ENCODE measurements at places on chromosomes 12 and 14.

DNA sequence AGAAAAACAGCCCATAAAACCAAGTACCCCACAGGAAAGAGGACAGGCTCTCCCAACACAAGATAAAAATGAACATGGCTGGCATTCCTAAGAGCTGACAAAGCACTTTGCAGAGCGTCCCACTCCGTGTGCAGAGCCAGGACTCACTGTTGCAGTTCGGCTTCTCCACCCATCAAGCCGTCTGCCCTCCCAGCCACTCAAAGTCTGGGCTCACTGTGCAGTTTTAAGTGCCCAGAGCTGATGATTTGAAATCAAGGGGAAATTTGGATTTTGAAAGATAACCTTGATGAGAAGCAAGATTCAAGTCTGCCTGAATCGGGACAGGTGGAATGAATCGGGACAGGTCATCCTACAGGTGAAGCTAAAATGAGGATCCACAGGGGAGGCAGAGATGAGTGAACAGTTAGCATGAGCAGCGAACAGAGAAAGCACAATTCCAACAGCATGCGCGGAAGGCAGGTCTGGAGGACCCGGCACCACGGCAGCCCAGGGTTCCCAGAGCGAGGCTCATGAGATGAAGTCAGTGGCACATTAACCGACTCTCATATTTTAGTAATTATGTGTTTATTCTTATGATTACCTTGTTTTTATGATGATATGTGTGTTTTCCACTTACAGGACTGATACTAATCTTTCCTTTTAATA is 39.8 kb upstream of the GPR68 start:
- DNase-seq = no peak

- no peak for DNase-seq
Observed at GRCh38 chr12:75455839-75456238, 24.7 kb upstream of the GLIPR1 start.

GRCh38 chr12:49979791-49980190 is 7.0 kb downstream of the AQP6 start:
- no peak for DNase-seq

DNA sequence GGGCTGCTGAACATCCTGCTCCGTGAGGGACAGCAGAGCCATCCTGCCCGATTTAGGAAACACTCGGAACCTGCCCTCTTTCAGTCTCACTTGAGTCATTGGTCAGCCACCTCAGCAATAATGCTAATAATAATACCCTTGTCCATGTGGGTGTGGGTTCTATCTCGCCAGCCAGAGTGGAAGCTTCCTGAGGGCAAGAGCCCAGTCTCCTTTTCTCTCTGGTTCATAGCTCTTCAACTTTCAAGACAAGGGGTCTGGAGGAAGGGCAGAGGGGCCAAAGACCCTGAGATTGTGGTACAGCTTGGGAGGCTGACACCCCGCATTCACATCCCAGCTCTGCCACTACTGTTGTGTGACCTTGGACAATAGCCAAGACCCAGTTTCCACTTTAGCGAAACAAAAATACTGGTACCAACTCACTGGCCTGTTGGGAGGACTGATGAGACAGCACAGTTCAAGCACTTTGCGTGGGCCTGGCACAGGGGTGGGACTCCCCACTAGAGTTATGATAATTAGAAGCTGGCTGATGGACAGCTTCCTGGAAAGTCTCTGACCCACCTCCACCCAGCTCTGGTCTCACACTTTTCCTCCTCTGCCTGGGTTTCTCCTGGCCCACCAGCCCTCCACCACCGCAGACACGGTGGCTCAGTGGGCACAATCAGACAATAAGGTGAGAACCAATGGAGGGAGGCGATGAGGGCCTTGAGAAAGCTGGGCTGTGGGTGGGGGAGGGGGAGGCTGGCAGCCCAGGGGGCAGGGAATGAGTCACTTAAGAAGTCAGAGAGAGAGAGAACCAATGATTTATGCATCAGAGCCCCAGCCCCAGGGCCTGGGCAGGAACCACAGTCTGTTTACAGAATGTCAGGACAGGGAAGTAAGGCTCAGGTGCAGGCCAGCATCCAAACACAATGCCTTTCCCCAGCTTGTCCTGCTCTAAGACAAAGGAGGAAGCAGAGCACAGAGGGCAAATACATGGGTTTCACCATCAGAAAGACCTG is 9.6 kb downstream of the FAIM2 start:
- DNase-seq = no peak

DNA sequence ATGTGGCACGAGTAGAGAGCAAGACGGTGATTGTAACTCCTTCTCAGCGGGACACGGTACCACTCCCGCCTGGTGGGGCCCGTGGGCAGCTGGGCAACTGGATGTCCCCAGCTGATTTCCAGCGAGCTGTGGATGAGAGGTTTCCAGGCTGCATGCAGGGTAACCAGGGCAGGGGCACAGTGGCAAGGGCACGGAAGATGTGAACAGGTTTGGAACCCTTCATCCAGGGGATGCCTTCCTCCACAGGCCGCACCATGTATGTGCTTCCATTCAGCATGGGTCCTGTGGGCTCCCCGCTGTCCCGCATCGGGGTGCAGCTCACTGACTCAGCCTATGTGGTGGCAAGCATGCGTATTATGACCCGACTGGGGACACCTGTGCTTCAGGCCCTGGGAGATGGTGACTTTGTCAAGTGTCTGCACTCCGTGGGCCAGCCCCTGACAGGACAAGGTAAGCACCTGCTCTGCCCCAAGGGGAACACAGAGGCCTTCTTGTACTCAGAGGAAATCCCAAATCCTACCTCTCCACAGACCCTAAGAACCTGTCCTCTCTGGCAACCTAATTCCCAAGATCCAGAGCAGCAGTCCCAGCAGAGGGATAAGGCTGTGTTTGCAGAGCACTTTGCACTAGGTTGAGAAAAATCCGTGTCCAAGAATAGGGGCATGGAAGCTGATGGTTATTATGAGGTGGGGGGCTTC is 4.3 kb downstream of the PCK2 start:
- DNase-seq = no peak

DNA sequence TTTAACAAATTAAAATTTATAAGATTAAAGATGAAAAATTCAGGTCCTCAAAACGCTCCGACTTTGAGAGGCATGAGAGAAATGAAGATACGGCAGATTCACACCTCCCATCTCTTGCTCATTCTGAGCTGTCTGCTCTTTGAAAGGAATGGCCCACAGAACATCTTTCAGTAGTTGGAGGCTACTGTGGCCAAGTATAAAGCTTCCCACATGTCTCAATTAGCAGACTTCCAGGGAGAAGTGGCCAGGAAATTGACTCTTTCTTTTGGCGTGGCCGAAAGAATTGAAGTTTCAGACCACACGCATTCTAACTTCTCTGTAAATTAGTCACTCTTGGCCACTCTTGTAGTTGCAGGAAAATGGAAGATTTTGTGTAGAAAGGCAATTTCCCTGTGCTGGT is 129.2 kb downstream of the DIP2B start:
- DNase-seq = no peak

- no peak for DNase-seq
Observed at GRCh38 chr12:131944601-131945251, 5.0 kb upstream of the EP400 start.

GRCh38 chr12:56431850-56432249 is 17.4 kb downstream of the TIMELESS start:
- no peak for DNase-seq

GRCh38 chr14:55267820-55268219 is 3.4 kb upstream of the FBXO34 start:
- no peak for DNase-seq

DNA sequence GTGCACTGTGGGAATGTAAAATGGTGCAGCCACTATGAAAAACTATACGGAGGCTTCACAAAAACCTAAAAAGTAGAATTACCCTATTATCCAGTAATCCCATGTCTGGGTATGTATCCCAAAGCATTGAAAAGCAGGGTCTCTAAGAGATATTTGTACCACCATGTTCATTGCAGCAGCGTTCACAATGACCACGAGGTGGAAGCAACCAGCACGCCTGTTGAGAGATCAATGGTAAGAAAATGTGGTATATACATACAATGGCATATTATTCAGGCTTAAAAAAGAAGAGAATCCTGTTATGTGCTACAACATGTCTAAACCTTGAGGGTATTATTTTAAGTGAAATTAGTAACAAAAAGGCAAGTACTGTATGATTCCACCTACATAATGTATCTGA is 910 bp upstream of the NOPCHAP1 start:
- no peak for DNase-seq

DNA sequence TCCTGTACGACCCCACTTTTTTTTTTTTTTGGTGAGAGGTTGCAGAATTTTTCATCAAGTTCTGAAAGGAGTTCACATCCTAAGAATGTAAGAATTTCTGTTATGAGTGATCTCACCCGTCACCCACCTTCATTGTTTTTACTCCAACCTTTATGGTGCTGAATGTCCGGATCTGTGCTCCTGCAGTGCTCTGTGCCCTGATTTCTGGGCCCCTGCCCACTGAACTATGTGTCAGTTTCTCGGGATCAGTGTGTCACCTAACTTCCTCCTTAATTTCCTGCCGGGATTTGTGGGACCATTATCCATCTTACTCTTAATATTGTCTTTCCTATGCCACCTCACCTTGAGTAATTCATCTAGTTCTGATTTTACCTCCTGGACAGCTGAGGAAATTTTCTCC is 11.6 kb downstream of the RASSF8 start:
- DNase-seq = no peak

DNA sequence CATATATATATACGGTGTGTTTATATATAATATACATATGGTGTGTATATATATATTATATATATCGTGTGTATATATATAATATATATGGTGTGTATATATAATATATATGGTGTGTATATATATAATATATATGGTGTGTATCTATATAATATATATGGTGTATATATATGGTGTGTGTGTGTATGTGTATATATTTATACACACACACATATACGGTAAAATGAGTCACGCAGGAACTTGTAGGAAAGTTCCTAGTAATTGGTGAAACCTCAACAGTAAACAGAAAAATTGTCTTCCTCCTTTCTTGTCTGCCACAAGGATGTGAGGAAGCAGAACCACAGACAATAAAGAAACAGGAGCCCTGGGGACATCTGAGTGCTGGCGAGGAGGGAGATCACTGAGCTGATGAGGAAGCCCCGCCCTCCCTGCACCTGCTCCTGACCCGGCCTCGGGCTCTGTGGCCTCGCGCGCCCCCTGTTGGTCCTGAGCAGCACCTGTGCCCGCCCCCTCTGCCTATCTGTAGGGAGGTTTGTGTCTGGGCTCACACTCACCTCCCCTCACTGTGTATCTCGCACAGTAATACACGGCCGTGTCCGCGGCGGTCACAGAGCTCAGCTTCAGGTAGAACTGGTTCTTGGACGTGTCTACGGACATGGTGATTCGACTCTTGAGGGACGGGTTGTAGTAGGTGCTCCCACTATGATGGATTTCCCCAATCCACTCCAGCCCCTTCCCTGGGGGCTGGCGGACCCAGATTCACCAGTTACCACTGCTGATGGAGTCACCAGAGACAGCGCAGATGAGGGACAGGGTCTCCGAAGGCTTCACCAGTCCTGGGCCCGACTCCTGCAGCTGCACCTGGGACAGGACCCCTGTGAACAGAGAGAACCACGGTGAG is 1079.4 kb downstream of the TMEM121 start:
- peak; percentile 90 for DNase-seq

GRCh38 chr14:63273129-63273528 is 45.6 kb downstream of the GPHB5 start:
- no peak for DNase-seq

GRCh38 chr12:26251600-26251999 is 56.2 kb downstream of the SSPN start:
- no peak for DNase-seq

GRCh38 chr12:10033783-10034545 is 3.5 kb downstream of the CLEC9A start:
- no peak for DNase-seq

DNA sequence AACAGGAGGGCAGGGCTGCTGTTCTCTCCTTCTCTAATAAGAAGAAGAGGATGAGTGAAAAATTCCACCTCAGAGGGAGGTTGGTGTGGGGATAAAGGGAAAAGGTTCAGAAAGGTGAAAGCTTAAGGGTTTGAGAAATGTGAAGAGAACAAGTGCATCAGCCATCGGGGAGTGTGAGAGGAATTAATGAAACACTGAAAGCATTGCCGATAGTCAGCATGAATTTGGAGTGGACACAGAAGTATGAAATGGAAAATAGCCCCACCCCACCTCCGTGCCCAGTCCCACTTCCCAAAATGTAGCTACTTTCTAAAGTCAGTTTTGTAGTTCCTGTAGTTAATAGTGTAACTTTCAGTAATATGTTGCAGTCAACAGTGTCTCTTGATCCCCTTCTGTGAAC is 33.4 kb downstream of the DIP2B start:
- no peak for DNase-seq

- DNase-seq = no peak
Observed at GRCh38 chr14:26200687-26201086, 397.1 kb downstream of the NOVA1 start.

DNA sequence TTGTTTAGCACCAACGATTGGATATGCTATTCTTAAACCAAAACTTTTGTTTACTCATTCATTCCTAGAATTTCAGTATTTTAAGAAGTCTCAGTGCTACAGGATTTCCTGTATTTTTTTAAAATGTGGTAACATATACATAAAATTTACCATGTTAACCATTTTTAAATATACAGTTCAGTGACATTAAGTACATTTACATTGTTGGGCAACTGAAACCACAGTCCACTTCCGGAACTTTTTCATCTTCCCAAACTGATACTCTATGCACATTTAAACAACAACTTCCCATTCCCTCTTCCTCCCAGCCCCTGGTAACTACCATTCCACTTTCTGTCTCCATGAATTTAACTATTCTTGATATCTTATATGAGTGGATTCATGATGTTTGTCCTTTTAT is 30.3 kb downstream of the PDE3A start:
- DNase-seq = no peak

DNA sequence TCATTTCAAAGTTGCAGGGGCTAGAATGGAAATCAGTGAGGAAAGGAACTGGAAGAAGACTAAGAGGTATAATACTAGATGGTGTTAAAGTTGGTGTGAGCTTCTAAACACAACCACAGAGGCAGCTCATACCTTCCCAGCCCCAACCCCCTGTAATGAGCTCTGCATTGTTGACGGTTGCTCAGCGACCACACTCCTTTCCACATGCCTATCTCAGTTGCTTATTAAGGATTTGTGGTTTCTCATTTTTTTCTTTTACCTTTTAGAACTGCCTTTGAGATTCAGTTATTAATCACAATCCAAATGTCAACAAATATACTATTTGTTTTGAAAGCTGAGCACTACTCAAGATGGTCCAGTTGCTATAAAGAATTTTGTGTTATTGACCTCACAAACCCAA is 62.1 kb upstream of the KIF21A start:
- no peak for DNase-seq

GRCh38 chr14:76775695-76776427 is 14.6 kb downstream of the VASH1 start:
- DNase-seq = no peak

GRCh38 chr14:96424109-96424989 is 32.4 kb downstream of the AK7 start:
- DNase-seq = peak; percentile 37

Data from stimulated activated CD4-positive, alpha-beta T cell treated with anti-CD3 and anti-CD28 coated beads, Interleukin-2, amount 100 ng/mL, for 24 hours (primary cell).